Upper lobe of right lung (tissue), 1 donor: ENCODE measurements at places on chromosomes 1 and 21. TPM values are rescaled to one million over a fixed set of nuclear protein-coding genes. Genes with fewer than 3 reads are reported as not detected.

DNA sequence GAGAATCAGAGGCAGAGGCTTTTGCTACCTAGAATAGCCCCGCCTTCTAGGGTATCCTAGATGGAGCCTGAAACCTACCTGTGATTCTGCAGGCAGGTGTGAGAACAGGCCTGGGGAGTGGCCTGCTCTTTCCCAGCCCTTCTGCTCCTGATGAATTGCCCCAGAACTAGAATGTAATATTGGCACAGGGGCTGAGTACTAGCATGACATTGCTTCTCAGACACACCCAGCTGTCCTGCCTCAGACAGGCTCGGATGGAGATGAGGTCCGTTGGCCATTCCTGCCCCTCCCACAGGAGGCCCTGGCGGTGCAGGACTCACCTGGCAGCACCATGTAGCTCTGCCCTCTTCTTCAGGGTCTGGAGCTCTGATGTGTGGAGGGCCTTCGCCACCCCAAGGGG lies 237.6 kb downstream of the GRIK3 start:
- no peak for DNase-seq

GRCh38 chr1:53316766-53317581 lies 10.9 kb downstream of the LRP8 start:
- no peak for DNase-seq

DNA sequence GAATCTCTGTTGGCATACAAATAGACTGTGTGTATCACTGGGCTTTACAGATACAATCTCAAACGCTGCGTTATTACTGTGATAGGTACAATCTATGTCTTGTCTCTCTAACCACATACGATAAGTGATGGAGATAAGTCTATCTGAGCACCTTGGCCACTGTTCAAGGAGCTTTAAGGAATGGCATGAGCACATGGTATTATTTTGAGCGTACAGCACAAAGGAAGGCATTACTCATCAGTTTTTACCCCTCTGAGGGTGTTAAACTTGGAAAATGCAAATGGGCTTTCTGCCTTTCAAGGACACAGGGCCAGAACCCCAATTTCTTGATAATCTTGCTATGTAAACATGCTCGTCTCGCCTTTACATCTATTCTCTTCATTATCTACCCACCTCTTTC lies 11.6 kb upstream of the SIPA1L2 start:
- no peak for DNase-seq

DNA sequence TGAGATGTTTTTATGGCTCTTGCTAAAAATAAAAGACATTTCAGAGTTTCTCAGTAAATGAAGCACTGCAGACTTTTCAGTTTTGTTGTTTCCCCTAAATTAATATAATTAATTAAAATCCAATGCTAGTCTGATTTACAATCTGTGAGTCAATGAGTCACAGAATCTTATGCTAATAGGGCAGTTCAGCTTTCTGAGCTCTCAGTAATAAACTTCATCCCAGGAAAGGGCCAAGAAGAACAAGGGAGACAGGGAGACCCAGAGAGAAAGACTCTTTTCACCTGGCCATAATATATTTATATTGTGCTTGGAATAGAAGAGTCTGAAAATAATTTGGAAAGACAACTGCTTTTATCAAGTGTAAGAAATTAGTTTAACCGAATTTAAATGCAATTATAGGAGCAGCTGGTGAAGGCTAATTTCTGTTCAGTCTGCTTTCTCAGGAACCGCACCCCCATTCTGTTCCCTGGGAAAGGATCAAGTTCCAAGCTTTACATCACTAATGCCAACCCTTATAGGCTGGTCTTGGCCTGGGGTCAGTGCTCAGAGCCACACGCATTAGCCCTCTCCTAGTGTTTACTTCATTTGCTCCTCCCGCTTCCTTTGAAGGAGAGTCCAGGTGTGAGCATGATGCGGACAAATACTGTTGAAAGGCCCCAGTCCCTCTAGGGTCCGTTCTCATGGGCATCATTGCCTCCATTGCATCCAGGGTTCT lies 145.6 kb downstream of the ZBTB18 start:
- DNase-seq: no peak

DNA sequence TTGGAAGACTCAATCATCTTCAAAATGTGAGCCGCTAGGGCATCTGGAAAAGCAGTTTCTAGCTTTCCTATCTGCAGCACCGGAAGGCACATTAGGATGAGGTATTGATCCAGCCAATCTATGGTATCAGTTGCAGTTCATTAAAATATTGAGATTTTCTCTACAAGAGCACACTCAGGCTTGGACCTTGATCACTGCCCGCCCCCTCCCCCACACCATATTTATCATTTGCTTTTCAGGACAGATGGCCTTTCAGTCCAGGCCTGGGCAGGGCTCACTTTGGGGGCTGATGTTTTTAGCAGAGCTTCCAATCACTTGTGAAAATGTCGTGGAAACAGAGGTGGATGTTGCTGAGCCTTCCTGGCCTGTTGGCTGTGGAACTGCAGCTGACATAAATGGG lies 17.5 kb downstream of the LHX4 start:
- DNase-seq: peak; percentile 10

Gene OR2L5
- not detected for total RNA-seq

Gene CFHR4
- total RNA-seq: not detected
